ENCODE measurements at places on chromosomes 1 and 21.

DNA sequence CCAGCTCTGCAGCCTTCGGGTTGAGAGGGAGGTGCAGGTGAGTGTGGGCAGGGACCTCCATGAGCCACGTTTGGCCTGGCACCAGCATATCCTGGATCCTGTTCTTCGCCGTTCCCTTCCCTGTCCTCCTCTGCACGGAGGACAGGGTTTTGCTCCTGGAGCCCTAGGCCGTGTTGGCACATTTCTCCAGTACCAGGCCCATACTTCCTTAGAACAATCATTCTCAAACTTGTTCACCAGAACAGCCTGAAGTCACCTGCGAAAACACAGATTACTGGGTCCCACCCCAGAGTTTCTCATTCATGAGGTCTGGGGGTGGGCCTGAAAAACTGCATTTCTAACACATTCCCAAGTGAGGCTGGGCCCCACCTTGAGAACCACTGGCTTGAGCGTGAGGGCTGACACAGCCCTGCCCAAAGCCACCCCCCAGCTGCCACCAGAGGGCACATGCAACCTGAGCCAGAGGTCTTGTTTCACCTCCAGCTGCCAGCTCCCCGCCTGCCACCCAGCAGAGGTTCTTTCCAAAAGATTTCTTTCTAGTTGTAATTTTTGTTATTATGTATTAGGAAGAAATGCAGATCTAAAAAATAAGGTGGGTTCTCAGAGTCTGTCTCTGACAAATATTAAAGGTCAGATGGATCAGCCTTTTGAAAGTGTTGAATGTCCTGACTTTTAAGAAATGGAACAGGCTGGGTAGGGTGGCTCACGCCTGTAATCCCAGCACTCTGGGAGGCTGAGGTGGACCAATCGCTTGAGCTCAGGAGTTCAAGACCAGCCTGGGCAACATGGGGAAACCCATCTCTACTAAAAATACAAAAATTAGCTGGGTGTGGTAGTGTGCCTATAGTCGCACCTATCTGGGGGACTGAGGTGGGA lies 39.6 kb upstream of the LDLRAP1 start:
- peak; percentile 65 for DNase-seq

- no peak for DNase-seq
These were observed 426.5 kb upstream of the BRINP3 start for GRCh38 chr1:190904091-190904695.

DNA sequence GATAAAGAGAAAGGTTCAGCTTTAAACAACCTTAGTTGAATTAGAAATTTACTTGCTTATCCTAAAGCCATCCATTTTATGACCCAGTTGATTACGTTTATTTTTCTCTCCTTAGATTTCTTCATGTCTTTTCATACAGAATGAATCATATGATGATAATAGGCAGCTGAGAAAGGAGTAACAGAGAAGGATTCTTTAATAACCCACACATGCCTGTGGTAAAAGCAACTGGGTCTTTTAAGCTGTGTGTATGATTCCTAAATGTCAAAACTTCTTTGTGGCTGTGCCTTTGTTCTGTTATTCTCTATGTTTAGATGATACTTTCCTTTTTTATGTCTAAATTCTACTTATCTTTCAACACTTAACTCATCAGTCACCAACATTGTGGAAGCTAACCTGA lies 626.5 kb downstream of the NCAM2 start:
- no peak for DNase-seq

DNA sequence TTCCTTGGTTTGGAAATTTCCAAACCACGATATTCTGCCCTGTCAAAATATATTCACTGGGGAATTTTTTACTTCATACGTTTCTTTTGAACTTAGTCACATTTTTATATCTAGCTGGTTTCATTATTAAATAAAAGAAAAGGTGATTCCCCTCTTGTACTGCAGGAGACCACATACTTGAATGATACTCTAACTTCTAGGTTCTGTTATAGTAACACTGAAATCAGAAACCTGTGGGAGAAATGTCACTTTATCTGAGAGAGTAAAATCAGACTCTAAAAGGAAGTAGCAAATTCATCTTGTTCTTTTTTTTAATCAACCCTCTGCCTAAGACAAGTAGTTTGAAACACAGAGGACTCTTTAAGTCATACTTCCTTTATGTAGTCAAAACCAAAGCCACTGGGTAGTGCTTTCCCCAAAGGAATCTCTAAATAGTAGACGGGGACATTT lies 34.4 kb downstream of the MRPL39 start:
- DNase-seq = no peak

DNA sequence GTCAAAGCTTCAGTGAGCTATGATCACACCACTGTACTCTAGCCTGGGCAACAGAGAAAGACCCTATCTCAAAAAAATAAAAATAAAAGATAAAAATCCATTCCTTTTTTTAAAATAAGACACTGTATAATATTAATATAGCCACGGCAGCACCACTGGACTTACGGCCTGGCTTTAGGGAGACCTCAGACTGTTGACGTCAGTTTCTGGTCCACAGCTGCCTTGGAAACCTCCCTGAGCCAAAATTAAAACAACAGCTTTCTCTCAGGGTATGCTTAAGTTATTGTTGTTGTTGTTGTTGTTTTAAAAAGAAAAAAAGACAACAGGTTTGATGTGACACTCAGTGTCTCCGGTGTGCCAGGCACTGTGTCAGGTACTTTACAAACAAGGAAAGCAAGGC lies 42.0 kb downstream of the CAPZB start:
- no peak for DNase-seq

- no peak for DNase-seq
These were observed 39.8 kb upstream of the CLIC4 start for GRCh38 chr1:24705260-24706073.

DNA sequence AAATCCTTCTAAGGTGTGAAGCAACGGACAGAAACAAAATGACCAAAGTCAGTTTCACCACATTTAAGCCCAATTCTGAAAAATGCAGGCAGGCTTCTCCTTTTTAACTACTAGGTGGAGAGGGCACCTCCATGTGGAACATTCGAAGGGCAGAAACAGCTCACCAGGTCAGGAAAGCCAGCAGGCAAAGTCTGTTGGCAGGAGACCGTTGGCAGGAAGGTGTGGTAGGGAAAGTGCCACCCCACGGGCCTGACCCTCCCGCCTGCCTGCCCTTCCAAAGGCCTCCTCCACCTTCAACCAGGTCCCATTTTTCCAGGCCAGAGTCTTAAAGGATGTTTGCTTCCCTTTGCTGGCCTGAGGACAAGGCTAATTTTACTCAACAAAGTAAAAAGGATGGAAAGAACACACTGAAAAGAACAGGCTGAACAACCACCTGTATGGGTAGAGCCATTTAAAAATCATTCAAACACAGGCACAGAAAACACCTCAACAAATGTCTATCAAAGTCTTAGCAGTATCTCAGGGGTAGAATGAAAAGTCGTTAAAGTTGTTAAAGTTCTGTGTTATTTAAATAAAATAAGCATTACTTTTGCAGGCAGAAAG lies 26.4 kb downstream of the CAPZB start:
- no peak for DNase-seq

- DNase-seq = no peak
These were observed 5.7 kb downstream of the GABRD start for GRCh38 chr1:2024887-2025286.

GRCh38 chr1:230130172-230130944 lies 63.3 kb downstream of the GALNT2 start:
- no peak for DNase-seq

- no peak for DNase-seq
These were observed 7.8 kb upstream of the PINK1 start for GRCh38 chr1:20625176-20626097.

DNA sequence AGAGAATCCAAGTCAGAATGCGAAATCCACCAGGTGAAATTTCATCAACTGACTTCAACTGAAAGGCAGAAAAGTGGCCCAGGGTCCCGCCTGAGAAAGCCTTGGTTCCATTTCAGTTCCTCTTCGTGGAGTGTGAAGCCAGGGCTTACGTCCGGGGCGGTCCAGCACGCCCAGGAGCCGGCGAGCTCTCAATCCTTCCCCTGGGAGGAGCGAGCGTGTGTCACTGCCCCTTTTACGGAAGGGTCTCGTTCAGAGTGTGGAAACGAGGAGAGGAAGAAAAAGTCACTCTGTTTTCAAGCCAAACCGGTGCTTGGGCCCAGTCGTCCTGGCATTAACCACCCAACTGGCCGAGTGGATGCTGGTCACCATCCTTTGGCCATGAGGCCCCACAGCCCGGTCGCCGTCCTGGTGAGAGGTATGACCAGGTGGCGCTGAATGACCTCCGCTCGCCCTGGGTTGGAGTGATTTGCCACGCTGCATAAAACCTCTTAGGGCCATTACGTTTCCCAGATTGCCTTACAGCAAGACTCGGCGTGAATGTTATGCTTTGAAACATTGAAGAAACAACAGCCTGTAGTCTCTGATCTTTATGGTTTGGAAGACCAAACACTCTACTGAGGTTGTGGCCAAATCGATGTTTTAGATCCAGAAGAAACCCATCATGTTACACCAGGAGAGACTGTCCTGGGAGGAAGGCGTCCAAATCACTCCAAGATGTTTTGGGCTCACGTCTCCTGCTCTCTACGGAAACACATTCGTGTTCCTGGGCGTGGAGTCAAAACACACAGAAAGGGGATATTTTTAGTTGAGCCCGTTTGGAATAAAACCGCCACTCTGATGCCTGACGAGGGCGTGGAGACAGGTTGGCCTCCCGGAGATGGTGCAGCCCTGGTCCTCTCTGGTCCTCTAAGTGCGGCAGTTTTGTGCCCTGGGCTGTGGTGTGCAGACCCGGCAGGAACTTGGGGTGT lies 93.6 kb upstream of the ACTRT2 start:
- DNase-seq = no peak
